ENCODE measurements at places on chromosomes 1 and 21.
A peak's percentile ranks its signal among the peaks of the same experiment; 100 is the strongest.

DNA sequence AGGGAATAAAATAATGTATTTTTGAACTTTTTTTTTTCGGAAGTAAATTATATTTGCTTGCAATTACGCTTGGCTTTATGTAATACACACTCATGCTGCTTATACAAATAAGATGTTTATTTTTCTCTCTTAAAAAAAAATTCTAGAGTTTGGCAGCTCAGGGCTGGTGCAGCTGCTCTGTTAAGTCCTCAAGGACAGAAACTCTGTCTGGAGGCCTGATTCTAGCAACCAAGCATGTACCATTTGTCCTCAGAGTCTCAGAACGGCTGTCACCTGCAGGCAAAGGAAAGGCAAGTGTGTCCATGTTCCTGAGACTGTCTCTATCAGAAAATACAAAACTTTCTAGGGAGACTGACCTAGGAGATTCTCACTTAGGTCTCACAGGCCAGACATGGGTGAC is 23.2 kb upstream of the CLDN17 start:
- DNase-seq = no peak

- no peak for DNase-seq
Measured at GRCh38 chr21:42465803-42466127, 30.3 kb downstream of the RSPH1 start.

GRCh38 chr21:44795342-44795741 is 6.3 kb downstream of the UBE2G2 start:
- no peak for DNase-seq

DNA sequence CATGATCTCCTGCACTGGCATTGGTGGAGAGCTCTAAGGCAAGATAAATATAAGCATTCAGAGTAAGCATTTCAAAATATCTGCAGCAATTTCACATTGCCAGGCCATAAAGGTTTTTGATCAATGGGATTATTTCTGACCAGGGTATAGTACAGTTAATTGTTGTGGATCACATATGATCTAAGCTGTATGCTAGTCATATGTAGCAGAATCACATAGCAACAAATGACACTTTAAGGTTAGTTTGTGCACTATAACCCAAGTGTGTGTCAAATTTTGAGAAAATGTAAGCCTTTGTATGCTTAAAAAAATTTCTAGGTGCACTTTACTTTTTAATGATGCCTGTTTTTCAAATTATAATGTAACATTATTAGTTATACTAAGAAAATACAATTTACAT is 386.0 kb upstream of the ADAMTS5 start:
- no peak for DNase-seq

DNA sequence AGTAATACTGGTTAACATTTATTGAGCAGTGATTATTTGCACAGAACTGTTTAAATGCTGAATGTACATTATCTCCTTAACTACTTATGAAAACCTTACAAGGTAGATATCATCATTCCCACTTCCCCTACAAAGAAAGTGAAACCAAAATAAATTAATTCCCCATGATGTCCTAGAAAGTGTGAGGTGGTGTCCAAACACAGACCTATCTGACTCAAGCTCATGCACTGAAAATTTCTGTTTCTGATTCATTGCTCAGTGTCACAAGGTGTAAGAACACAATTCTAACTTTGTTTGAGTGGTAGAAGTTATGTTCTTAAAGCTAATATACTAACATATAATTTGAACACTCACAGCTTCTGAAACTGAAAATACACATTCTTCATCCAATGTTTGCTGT is 178.7 kb downstream of the MRPL39 start:
- DNase-seq = no peak

DNA sequence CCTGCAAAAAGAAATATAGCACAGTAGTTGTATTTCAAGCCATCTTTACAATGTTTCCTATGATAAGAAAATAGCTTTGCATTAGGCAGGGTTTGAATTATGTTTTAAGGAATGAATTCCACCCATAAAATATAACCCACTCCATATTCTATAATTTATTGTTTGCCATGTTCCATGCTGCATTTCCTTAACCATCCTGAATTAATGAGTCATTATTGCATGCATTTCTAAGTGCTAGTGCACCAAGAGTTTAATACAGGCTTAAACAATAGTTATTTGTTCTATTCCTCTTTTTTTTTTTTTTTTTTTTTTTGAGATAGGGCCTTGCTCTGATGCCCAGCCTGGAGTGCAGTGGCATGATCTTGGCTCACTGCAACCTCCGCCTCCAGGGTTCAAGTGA is 45.2 kb downstream of the MIGA1 start:
- no peak for DNase-seq

- DNase-seq = peak; percentile 37
Measured at GRCh38 chr1:26790551-26790953, 2.8 kb downstream of the PIGV start.

DNA sequence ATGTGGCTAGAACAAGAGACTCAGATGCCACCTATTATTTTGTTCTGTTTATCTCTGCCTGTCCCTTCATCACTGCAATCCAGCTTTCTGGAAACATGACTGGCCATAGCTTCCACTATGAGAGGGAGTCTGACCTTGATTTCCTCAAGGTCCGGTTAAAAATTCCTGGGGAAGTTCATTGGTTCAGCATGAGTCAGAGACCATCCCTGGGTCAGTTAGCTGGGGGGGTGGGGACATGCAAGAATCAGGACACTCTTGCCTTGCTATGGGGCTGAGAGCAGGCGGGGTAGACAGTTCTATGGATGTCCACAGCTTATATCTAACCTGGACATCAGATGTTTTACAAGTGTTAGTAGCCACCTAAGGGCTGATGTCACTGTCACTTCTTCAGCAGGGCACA is 81.1 kb downstream of the TENT5C start:
- DNase-seq = no peak

DNA sequence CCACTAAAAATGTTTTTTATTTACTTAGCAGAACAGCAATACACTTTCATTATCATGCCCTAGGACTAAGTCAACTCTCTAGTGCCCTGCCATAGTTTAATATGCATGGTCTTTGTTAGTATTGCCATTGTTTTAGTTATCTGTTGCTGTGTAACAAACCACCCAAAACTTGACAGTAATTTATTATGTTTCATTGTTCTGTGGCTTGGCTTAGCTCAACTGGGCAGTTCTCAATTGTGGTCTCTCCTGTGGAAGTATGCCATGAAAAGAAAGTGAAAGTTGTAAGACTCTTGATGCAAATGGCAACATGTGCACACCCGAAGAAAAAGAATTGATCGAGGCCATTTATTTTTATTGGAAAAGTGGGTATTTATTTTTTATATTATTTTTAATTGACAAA is 206.3 kb upstream of the KCTD3 start:
- no peak for DNase-seq

DNA sequence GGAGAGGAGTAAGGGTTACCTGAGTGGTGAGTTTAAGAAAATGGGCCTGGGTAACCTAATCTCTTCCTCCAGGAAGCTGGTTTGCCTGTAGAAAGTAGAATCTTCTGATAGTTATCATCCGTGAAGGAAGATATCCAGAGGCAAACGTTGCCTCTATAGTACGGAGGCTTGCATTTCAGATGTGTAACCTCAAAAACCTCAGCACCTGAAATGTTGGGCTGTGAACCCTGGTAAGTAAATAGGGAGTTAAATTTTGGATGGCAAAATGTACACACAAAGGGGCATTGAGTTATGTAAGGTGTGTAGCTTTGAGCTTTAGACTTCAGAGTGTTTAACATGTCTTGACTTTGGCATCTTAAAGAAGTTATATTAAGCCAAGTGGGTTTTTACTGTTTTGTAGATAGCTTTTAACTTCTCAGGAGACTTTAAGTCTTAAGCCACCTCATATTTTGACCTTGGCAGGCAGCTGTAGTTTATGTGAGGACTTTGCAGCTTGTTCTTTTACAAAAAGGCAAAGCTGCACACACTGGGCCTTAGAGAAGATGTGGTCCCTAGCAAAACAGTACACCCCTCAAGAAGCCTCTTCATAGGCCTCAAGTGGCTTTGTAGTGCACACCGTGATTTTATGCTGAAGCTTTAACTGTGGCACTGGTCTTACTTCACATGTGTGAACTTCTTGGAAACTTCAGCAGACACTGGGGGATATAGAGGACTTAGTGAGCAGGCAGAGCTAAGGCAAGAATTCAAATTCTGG is 83.4 kb downstream of the SNRPE start:
- DNase-seq = no peak

Data from activated CD4-positive, alpha-beta T cell treated with anti-CD3 and anti-CD28 coated beads for 48 hours (primary cell).